Activated T-cell treated with anti-CD3 and anti-CD28 coated beads, Interleukin-2, amount 50 U/mL, for 4 hours (primary cell): ENCODE measurements at places on chromosomes 4 and X. TPM values are rescaled to one million over a fixed set of nuclear protein-coding genes. Genes with fewer than 3 reads are reported as not detected.
A peak's percentile ranks its signal among the peaks of the same experiment; 100 is the strongest.

The PDE5A gene
- 0.52 TPM for total RNA-seq

The EMCN gene
- not detected for total RNA-seq

The ADH5 gene
- 86.2 TPM for total RNA-seq

The FGFR3 gene
- total RNA-seq: 0.08 TPM

The AKAP4 gene
- not detected for total RNA-seq

- DNase-seq: no peak
Measured at GRCh38 chr4:177232473-177232872, 77.2 kb upstream of the NEIL3 start.

- DNase-seq: no peak
Measured at GRCh38 chr4:74364652-74365491, at the start of gene EREG. Gene EREG, plus strand, starts transcription at chr4:74365145. Its CDS starts 164 bp downstream, at chr4:74365309.

DNA sequence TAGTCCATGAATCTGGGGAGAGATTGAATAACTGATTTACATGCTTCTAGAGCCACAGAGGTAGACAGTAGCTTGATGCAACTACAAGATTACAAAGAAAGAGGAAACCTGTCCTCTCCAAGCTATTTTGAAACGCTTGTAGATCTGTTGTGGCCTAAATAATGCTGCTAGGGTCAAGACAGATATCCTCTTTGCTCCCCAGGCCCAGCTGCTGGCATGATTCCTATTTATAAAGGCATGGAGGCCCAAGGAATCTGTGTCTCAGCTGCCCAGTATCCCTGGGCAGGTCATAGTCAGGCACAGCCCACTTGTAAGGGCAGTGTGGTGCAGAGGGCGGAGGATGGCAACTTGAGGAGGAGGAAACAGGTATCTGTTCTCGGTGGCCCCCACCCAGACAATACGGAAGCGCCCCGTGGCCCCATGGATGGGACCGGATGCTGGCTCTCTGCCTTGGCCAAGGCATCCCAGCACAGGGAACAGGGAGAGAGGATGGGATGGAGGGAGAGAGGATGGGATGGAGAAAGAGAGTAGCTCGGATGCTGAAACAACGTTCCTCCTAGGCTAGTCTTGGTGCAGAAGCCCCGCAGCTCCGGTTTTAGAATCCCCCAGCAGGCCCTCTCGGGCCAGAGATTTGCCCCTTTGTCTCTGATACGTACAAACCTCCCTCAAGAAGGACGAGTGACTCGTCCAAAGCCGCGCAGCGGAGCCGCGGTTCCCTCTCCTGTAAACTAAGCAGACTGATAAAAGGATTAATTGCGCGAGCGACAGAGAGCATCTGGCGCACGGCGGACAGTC lies 767 bp upstream of the SMIM20 start:
- peak; percentile 21 for DNase-seq

DNA sequence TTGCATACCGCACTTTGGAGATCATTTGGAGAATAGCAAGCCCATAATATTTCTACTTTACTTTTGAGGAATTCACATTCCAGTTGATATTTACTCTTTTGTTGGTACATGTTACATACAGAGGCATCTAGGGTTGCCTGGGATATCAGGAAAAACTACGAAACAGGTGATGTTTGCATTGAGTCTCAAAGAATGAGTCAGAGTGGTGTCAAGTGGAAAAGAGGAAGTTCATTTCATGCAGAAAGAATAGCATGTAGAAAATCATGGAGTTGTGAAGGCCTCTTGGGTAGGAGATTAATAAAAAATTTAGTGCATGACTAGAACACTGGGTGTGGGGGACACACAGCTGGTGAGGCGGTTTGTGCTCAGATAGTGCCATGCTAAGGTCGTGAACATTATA lies 33.5 kb upstream of the ELOVL6 start:
- DNase-seq: no peak

- no peak for DNase-seq
Measured at GRCh38 chrX:12685541-12685940, 105.7 kb upstream of the PRPS2 start.

DNA sequence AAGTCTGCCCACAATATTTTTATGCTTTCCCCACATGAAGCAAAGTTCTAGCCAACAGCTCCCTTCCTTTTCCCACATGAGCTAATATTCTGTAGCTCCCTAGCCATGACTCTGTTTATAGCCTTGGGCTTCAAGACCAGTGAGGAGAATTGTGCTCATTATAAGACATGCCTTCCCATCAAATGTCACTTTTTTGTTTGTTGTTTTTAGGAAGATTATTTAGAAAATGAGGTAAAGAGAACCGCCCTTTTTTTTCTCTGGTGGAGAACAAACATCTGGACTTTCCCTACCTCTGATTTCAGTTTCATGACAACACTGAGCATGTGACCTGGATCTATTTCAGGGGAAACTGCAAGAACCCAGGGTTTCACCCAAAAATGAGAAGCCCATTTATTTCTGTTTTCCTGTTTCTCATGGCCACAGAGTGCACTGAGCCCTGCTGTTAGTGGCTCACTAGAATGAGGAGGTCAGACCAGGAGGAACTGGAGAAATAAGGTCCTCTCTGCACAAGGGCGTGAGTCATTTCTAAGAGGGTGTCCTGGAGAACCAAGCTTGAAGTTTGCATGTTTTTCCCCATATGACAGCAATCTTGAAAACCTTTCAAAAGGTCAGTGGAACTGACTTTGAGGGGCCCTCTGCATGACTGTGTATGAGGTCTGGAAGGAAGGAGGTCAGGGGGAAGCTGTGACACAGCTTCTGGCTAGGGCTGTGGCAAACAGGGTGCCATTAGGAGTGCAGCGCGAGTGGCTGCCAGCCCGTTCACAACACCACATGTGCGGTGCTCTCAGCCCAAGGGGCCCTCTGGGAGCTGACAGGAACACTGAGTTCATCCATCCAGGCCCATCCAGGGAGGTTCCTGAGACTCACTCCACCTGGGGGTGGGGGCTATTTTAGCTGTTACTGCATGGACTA lies 55.2 kb downstream of the CHST7 start:
- no peak for DNase-seq

DNA sequence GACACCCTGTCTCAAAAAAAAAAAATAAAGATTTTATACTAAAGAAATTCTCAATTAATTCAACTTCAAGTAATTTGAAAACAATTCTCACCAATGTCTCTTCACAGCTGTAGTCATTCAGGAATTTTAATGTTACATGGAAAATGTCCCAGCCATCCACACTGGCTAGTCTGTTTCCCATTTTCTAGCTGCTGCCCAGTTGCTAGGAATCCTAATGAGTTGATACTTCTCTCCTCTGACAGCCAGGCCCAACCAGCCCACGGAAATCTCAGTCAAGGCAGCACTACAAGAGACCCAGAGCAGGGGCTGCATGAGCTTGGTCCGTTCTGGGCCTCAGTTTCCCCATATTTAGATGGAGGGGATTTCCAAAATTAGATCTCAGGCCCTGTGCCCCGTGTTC lies 59.1 kb downstream of the CASP3 start:
- DNase-seq: no peak

DNA sequence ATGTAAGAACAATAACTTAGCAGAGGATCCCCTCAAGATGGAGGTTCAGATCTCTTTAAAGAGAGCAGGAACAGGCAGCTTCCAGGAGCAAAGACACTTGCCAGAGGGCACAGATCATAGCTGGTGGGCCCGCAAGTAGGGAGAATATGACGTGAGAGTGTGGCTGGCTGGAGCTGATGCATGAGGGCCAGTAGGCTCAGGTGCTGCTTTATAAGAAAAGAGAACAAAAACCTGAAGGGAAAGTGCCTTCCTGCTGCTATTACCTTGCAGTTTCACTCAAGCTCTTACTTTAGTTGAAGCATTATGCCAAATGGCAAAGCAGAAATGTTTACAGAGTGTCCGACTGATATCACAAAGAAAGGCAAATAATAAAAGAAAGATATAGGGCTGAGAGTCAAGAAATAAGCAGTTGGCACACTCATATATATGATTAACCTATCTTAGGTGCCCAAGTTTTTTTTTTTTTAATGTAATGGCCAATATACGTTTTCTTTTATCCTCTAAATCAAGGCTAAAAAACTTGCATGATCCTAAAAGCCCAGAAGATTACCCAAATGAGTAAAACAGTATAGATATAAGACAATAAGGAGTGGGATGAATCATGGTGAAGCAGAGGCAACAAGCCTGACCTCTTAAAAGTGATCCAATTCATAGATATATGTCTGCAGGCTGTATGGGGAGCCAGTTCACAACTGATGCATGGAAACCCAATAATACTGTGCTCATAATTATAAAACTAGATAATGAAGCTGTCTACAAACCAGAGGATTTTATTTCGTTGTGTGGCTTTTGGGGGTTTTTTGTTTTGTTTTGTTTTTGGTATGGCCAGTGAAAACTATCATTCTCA lies 12.6 kb downstream of the NR0B1 start:
- DNase-seq: no peak

GRCh38 chr4:157895205-157895604 lies 277.6 kb downstream of the GASK1B start:
- no peak for DNase-seq

GRCh38 chr4:99833756-99834155 lies 17.1 kb downstream of the DAPP1 start:
- DNase-seq: no peak

- no peak for DNase-seq
Measured at GRCh38 chr4:3623106-3623505, 90.9 kb upstream of the LRPAP1 start.

GRCh38 chrX:68684291-68684918 lies 36.9 kb downstream of the STARD8 start:
- DNase-seq: no peak

DNA sequence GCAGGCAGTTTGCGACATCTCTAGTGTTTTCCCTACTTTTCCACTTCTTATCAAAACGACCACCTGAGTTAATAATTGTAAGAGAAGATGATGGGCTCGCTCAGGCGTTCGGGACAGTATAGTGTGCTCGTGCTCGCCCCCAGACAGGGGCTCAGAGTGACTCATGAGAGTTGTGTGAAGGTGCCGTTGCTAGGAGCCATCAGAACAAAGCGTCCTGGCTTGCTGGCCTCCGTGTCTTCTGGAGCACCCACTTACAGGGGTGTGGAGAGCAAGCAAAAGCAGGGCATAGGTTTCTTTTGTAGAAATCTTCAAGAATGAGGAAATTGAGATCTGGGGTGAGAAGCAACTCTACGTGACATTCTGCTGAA lies 73.0 kb upstream of the ADGRG2 start:
- no peak for DNase-seq
